ENCODE measurements at places on chromosomes 6 and 20.
A peak's percentile ranks its signal among the peaks of the same experiment; 100 is the strongest.

DNA sequence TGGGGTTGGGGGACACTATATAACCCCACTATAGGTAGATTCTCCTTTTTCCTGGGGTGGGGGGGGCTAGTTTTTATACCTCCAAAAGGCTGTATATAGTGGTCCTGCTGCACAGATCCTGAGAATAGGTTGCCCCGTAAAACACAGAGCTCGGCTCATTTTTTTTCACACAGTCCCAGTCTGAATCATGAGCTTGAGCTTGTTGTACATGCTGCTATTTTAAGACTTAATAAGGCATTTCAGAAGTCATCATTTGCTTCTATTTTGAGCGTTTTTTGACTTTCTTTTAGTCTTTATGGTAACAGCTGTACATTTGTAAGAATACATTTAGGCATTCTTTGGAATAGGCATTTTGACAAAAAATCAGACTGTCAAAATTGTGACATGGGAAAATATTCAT is 30.5 kb downstream of the SLC9A8 start:
- no peak for ATAC-seq

- ATAC-seq, result no peak
Measured at GRCh38 chr6:170110201-170111140, 180.4 kb downstream of the DLL1 start.

DNA sequence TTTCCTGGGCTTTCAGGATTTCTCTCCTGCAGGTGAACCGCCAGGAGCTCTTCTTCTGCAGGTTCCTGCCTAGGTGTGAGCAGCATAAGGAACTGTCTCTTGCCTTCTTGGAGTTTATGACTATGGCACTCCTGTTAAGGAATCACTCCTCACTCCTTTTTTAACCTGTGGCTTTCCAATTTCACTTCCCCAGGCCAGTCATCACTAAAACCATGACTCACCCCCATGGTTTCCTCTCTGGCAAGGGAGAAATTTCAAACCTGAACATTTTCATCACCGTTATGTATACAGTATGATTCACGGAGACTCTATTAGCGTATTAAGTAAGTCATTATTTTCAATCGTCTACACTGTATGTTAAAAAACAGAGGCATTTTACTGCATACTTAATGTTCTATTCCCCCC is 78.2 kb upstream of the ARID1B start:
- ATAC-seq, result peak; percentile 86

DNA sequence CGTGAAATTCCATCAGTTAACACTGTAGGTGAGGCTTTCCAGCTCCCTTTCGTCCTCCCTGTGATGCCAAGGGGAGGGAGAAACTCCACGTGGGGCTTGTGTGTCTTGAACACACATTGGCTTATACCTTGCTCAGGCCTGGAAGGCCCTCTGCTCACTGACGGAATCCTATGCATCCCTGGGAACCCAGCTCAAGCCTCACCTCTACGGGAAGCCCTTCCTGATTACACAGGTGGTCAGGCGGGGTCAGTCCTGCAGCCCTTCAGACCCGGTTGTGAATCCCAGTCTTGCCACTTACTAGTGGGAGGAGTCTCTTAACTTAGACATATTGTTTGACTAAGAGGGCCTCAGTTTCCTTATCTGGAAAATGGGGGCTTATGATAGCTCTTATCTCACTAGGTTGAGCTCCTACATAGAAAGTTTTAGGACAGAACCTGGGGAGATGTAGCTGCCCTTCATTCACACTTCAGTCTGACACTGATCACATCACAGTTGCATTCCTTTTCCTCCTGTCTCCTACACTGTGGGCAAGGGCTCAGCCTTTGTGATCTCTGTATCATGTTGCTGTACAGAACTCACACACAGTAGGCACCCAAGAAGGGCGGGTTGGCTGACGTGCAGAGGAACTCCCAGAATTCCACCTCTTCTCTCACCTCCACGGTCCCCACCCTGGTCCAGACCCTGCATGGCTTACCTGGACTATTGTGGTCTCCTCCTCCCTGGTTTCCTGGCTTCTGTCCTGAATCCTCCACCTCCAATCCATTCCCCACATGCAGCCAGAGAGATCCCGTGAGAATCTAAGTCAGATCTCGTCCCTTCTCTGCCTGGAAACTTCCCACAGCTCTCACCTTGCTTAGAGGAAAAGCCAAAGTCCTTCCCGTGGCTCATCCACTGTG is 129.6 kb downstream of the CEBPB start:
- no peak for ATAC-seq

GRCh38 chr20:33781945-33782344 is 29.2 kb upstream of the CHMP4B start:
- no peak for ATAC-seq

DNA sequence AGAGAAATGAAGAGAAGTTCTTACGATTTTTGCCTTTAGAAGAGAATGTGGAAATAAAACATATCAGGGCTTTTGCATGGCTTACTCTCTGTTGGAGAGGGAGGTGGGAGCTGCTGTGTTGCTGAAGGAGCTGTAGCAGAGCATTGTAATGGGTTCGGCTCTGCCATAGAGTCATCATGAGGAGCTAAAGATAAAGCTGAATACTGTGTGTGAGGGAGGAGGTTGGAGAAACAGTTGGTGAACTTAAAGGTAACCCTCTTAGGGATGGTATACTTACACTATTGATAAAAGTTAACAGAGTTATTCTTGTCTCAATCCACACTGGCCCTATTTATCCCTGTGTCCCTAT is 34.8 kb downstream of the CTNNBL1 start:
- ATAC-seq, result no peak

- ATAC-seq, result no peak
Measured at GRCh38 chr20:19887556-19888268, 129.4 kb upstream of the NAA20 start.

Measured in activated T-helper 17 cell treated with anti-CD3 and anti-CD28 coated beads, Interleukin-2, amount 50 U/mL, for 72 hours (primary cell).